GM13976 (cell line): ENCODE measurements at places on chromosomes 6 and 20.
A peak's percentile ranks its signal among the peaks of the same experiment; 100 is the strongest.

DNA sequence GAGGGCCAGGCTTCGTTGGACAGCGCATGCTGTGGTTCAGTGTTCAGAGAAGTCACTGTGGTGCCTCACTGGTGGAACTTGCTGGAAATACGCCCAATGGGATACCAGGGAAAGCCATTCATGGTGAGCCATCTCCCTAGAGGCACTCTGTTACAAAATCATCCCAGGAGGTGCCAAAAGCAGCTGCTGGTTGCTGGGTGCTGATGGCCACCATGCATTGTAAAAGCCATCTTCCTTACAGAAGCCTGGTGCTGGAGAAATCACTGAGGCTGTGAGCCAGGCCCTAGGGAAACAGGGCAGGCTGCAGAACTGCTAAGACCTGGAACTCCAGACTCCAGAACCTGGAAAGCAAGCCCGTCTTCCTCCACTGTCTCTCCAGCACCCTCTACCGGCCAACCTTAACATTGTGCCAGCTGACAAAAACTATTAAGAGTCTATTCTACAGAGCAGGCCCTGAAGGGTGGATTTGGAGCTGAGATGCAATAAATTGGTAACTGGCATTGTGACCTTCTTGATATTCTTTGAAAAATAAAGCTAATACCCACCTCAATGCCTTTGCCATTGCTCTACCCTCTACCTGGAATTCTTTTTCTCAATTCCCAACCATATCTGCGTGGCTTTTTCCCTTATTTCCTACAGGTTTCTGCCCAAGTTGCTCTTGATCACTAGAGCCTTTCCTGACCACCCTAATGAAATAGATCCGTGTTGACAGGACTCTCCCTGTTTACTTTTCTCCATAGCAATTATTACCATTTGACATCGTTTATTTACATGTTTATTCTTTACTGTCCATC is 18.5 kb downstream of the SNRPB start:
- DNase-seq = peak; percentile 60

DNA sequence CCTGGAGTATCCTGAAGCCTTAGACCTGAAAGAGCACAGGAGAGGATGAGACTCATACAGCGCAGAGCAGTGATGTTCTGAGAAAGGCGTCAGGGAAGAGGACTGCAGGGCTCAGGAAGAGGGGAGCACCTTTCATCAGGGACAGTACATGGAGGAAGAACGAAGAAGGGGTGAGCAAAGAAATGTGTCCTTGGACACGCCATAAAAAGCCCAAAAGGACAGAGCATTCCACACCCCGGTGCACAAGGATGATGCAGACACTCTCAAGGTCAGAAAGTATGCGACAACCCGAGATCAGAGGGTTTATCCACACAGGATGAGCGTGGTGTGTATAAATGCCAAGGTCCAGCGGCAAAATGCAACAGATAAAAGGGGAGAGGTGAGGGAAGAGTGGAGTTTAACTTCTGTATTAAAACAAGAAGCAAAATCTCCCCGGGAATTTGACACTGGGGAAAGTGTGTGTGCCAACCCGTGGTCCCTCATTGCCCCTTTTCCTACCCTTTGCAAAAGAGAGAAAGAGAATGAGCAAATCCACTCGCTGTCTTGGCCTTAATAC is 64.4 kb downstream of the SLC23A2 start:
- DNase-seq = no peak

DNA sequence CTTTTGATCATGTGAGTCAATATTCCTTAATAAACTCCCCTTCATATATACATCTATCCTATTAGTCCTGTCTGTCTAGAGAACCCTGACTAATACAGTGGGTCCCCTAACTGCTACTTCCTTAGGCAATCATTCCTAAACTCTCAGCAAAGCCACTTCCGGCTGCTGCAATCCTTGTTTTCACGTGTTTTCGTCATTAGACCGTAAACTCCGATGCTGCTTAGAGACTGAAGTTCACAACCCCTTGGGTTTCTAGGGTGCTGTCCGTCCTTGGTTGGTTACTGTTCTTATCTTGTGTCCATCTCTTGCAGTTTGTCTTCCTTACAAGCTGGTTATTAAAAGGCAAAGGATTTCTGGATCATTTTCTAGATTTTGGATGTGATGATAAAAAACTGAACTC is 106.4 kb downstream of the GMPR start:
- DNase-seq = no peak

DNA sequence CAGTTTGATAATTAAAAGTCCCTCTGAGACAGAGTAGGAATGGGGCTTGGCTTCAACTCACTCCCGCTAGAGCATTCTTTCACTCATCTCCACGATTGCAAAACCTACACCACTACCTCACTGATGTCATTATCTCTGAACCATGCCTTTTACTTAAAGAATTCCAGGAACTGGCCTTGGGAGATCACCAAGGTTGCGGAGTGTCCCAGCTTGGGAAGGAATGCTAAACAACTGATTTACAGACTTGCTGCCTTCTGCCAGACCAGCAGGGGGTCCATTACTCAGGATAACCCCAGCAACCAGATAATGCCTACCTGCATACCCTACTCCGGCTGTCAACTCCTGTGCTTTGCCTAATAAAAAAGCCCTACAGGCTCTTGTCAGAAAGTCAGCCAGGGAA is 102.2 kb upstream of the RALGAPA2 start:
- DNase-seq = no peak

- no peak for DNase-seq
These were observed 65.2 kb upstream of the ADGRF4 start for GRCh38 chr6:47633141-47633540.

DNA sequence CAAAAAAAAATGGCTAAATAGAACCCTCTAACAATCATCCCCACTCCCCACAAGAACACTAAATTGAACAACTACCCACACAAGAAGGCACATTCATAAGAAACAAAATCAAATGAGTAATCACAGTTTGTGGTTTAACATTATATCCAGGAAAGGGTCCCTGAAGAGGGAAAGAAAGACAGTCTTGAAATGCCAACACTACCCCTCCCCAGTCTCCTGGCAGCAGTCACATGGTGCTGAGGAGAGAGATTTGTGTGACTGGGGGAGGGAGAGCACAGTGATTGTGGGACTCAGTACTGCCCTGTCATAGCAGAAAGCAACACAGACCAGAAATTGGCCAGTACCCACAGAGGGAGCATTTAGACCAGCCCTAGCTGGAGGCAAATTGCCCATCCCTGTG is 443.7 kb upstream of the BTBD3 start:
- no peak for DNase-seq
